ENCODE measurements at places on chromosomes 1 and 21.

DNA sequence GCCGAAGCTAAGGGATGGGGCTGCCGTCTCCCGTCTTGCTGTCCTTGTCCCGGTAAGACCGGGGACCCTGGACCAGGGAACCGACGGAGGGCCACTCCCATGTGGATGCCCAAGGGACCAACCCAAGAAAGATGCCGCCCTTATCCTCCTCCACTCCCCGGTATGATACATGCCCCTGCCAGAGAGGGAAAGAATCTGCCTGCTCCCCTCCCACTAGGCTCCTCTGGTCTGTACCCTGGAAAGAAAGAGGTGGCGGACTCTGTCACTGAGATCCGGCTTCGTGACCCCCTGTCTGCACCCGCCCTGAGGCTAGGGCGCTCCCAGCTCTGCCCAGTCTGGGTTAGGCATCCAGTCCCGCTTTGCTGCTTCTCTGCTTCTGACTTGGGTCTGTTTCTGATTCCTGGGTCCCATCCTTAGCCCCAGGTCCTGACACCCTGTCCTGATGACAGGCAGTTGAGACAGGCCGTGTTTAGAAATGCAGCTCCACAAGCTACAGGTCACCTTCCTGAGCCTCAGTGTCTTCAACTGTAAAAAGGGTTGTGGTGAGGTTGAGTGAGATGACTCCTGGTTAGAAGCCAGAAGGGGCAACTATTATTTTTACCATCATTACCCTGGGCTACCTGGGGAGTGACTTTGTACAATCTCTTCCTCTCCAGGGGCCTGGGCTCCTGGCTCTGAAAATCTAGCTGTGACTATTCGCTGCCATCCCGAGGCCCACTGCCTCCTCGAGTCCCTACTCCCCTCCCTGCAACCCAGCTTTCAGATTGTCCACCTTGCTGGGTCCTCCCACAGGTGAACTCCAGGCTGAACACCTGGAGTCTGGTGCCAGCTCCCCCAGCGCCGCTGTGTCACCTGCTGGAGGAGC is 3.7 kb downstream of the MATN1 start:
- no peak for DNase-seq

GRCh38 chr1:46406881-46407608 is 12.9 kb downstream of the FAAH start:
- no peak for DNase-seq

DNA sequence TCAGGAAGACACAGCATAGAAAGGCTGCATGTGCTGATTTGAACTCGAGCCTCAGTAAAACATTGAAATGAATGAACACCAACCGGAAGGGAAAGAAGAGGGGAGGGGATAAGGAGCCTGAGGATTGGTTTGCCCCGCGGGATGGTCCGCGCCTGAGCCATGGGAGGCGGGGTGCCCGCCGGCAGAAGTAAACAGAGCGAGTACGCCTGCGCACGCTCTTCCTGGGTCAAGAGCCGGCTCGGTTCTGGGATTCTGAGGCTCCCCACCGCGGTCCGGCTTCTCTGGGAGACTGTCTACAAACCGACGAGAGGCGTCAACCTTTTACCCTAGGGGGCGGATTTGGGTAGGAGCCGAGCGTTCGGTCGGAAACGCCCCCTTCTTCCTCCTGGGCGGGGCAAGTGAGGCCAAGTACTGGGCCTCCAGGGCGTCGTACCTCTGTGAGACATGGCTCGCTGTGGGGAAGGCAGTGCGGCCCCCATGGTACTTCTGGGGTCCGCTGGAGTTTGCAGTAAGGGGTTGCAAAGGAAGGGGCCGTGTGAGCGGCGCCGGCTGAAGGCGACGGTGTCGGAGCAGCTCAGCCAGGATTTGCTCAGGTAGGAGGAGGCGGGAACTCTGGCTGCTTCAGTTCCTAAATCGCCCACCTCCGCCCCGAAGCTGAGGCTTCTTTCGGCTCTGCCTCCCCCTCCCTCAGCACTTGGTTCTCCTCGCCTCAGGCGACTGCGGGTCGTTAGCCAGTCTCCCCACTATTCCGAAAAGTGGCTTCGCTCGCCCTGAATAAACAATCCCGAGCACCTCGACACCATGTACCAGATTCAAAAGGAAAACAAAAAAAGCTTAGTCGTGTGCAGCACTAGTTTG is at the start of gene BTBD8:
BTBD8 (plus strand) TSS at position 218 of the 858 bp plus-strand sequence; CDS start at position 445, 227 bp downstream.
- DNase-seq: peak; percentile 70

GRCh38 chr1:175297291-175297690 is 104.7 kb upstream of the KIAA0040 start:
- DNase-seq: no peak

- DNase-seq: no peak
Measured at GRCh38 chr1:221264848-221265247, 385.6 kb downstream of the HLX start.

DNA sequence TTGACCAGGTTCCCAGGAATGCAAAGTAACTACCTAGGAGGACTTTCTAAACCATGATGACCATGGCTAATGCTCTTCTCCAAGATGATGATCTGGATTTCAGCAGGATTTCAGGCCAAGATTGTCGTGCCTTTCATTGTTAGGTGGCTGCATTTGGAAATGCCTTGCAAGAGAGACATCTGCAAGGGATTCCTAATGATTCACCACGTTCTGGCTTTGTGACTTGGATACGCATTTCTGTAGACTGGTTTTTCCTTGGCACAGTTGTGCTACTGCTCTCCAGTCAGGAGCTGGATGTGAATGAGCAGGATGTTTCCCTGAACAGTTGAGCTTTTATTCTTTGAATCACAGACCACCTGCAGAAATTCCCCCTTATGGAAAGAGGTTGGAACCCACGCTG is 212.4 kb downstream of the BACH1 start:
- no peak for DNase-seq

GRCh38 chr1:38274974-38275373 is 228.4 kb upstream of the POU3F1 start:
- no peak for DNase-seq

- DNase-seq: no peak
Measured at GRCh38 chr1:26546375-26546774, 16.8 kb downstream of the RPS6KA1 start.

DNA sequence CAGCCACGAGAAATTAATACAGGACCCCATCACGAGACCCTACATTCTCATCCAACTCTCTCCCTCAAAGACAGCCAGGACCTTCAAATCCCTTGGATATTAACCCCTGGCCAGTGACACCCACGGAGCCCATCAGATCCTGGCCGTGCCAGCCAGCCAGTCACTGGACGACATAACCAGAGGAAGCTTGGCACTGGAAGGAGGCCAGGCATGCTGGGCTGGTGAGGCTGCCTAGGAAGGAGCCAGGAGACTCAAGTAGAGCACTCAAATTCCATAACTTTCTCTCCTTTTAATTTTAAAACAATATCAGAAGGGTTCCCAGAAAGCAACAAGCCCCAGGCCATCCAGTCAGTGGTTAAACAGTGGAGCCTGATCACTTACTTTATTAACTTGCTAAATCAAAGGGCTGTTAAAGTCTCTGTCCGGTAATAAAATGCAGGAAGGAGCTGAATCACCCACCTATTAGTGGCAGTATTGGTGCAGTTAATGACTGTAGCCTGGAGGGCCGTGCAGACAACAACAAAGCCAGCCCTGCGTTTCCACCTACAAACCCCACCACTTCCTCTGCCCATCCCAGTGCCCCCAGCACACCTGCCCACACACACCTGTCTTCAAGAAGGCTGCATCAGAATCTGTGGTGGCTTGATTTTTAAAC is 78.0 kb downstream of the HIVEP3 start:
- no peak for DNase-seq

GRCh38 chr1:160951443-160952128 is 3.0 kb downstream of the ITLN2 start:
- peak; percentile 32 for DNase-seq

- DNase-seq: no peak
Measured at GRCh38 chr1:184418652-184419349, 32.0 kb downstream of the C1orf21 start.

- DNase-seq: no peak
Measured at GRCh38 chr1:25729790-25730644, 70.0 kb upstream of the SELENON start.

GRCh38 chr1:116106646-116107045 is 4.6 kb upstream of the MAB21L3 start:
- no peak for DNase-seq

DNA sequence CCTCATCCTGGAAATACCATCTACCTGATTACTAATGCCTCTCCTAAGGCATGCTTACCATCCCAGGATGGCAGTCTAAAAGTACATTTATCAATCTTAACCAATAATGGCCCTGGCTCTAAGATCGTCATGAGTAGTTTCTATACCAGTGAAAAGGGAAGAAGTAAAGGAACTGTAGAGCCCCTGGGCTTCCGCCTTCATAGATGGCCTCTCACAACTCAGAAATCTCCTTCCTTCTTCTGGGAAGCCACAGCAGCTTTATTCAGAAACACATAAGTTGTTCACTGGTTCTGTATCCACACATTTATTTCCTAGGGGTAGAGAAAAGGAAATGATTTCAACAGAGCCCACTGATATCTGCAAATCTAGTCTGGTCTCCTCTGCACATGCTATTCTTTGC is 41.0 kb upstream of the CD5L start:
- no peak for DNase-seq

DNA sequence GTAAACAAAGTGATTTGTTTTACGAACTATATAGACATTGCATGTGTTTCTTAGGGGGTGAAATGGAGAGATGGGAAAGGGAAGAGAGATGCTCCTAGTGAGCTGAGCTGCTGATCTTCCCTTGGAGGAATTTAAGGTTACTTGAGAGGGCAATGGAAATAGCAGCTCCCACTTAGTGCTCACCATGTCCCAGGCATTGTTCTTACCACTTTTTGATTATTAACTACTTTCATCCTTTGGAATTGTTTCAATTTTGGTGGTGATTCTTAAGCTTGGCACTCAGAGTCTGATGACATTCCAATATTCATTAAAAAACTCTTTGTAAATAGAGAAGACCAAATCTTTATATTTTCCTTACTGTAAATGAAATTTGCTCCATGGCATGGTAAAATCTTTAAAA is 124.9 kb downstream of the ITSN1 start:
- DNase-seq: no peak

GRCh38 chr1:41891199-41891896 is 27.4 kb downstream of the HIVEP3 start:
- DNase-seq: no peak

- no peak for DNase-seq
Measured at GRCh38 chr1:196295766-196296165, 312.5 kb downstream of the KCNT2 start.

DNA sequence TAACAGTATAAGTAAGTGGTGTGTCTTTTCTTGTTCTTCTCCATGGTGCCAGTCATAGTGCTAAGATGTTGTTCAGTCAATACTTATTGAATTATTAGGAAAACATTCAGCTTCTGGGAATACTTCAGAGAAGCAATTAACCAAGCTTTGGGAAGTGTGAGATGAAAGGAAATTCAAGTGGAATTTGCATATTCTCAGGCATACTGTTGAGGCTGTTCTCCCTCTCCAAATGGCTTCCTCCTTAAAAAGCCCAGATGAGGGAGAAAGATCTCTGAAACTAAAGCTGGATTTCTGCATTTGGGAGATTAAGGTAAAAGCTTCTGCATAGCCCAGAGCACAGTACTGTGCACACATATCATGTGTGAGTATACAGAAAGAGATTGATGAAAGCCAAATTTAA is 73.4 kb downstream of the MACF1 start:
- DNase-seq: no peak

DNA sequence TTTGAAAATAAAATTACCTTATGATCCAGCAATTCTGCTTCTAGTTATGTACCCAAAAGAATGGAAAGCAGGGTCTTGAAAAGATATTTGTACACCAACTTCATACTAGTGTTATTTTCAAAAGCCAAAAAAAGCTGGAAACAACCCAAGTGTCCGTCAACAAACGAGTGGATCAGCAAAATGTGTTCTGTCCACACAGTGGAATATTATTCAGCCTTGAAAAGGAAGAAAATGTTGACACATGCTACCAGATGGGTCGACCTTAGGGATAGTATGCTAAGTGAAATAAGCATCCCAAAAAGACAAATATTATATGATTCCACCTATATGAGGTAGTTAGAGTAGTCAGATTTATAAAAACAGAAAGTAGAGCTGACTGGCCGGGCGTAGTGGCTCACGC is 65.3 kb downstream of the KAZN start:
- no peak for DNase-seq

DNA sequence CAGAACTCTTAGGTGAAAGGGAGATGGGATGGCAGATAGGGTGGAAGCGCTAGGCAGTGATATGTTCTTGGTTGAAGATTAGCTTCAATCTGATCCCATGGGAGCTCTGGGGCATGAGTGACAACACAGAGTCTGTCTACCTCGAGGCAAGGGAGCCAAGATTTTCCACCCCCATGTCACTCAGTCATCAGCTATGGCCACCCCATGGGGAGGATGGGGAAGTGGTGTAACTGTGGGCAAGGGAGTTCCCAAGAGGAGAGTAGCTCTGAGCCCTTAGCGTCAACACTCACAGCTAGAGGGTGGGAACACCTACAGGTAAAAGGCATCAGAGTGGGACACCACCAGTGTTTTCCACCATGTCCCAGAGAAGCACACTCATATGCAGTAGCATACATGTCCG is 30.3 kb upstream of the C1QA start:
- DNase-seq: no peak

- no peak for DNase-seq
Measured at GRCh38 chr1:89584781-89585180, 48.1 kb upstream of the LRRC8C start.

DNA sequence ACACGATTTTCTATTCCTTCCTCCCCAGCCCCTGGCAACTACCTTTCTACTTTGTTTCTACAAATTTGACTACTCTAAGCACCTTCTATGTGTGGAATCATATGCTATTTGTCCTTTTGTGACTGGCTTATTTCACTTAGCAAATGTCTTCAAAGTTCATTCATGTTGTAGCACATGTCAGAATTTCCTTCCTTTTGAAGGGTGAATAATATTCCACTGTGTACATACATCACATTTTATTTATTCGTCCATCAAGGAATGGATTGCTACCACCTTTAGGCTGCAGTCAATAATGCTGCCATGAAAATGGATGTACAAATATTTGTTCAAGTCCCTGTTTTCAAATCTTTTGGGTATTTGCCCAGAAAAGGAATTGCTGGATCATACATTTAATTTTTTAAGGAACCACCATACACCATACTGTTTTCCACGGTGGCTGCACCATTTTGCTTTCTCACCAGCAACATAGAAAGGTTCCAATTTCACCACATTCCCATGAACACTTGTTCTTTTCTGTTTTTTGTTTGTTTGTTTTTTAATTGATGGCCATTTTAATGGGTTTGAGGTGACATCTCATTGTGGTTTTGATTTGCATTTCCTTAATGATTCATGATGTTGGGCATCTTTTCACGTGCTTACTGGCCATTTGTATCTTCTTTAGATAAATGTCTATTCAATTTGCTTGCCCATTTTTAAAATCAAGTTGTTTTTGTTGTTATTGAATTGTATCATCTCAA is 3.3 kb upstream of the PDZK1 start:
- no peak for DNase-seq

DNA sequence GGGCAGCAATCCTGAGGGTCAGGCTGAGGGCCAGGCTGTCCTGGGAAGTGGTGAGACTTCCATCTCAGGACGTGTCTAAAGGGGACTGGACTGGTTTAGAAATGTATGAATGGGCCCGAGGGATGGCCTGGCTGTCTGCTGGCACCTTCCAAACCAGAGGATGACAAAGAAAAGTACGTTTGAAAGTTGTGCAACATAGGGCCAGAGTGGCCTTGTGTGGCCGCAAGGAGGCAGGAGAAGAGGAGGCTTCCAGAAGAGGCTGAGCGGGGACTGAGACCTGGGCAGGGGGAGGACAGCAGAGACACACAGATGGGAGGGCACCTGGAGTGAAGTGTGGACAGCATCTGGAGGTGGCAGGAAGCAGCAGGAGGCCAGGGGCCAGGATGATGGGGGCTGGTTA is 2.6 kb upstream of the SYTL1 start:
- no peak for DNase-seq

Data from stimulated activated CD8-positive, alpha-beta memory T cell treated with anti-CD3 and anti-CD28 coated beads, Interleukin-4, amount 100 ng/mL, for 1 hour (primary cell).